ENCODE measurements at places on chromosomes 3 and 15. TPM values are rescaled to one million over a fixed set of nuclear protein-coding genes. Genes with fewer than 3 reads are reported as not detected.

The CHRNA5 gene
- 4.6 TPM for polyA plus RNA-seq

The FBXO40 gene
- polyA plus RNA-seq = not detected

The MOBP gene
- polyA plus RNA-seq = not detected

The OR4F6 gene
- polyA plus RNA-seq = not detected

The THBS1 gene
- polyA plus RNA-seq = 0.22 TPM

The PYGO1 gene
- polyA plus RNA-seq = 25.0 TPM

The MNS1 gene
- not detected for polyA plus RNA-seq

The OTOL1 gene
- not detected for polyA plus RNA-seq

The NR1D2 gene
- 13.4 TPM for polyA plus RNA-seq

The RARB gene
- polyA plus RNA-seq = 13.2 TPM

The CYP11A1 gene
- not detected for polyA plus RNA-seq

The CX3CR1 gene
- polyA plus RNA-seq = not detected

The SNTN gene
- polyA plus RNA-seq = not detected

The NR1I2 gene
- polyA plus RNA-seq = 0.53 TPM

The C3orf62 gene
- polyA plus RNA-seq = 18.0 TPM

The GOLGA8M gene
- not detected for polyA plus RNA-seq

The BTLA gene
- polyA plus RNA-seq = not detected

The GREM1 gene
- polyA plus RNA-seq = 0.40 TPM

The MAN2A2 gene
- 59.8 TPM for polyA plus RNA-seq

The TNK2 gene
- polyA plus RNA-seq = 16.3 TPM

The XRN1 gene
- polyA plus RNA-seq = 21.1 TPM

The ABI3BP gene
- 0.10 TPM for polyA plus RNA-seq

The TIGIT gene
- 1.8 TPM for polyA plus RNA-seq

The KCNH8 gene
- 31.7 TPM for polyA plus RNA-seq

The DUOXA2 gene
- polyA plus RNA-seq = not detected

The PAQR5 gene
- polyA plus RNA-seq = not detected

The MANF gene
- polyA plus RNA-seq = 77.3 TPM

The PIERCE2 gene
- polyA plus RNA-seq = 13.1 TPM

The ADAMTS9 gene
- 1.2 TPM for polyA plus RNA-seq

The AMT gene
- 6.1 TPM for polyA plus RNA-seq

Data from neural cell (in vitro differentiated cells).